ENCODE measurements at places on chromosomes 16 and 17. TPM values are rescaled to one million over a fixed set of nuclear protein-coding genes. Genes with fewer than 3 reads are reported as not detected.

- DNase-seq: no peak
These were observed 7.2 kb downstream of the WFIKKN2 start for GRCh38 chr17:50842506-50843149.

GRCh38 chr17:61452301-61453290 is at the start of gene TBX4:
Gene TBX4, plus strand, starts transcription at chr17:61452422. Its CDS starts 4,069 bp downstream, at chr17:61456491.
- DNase-seq: no peak

DNA sequence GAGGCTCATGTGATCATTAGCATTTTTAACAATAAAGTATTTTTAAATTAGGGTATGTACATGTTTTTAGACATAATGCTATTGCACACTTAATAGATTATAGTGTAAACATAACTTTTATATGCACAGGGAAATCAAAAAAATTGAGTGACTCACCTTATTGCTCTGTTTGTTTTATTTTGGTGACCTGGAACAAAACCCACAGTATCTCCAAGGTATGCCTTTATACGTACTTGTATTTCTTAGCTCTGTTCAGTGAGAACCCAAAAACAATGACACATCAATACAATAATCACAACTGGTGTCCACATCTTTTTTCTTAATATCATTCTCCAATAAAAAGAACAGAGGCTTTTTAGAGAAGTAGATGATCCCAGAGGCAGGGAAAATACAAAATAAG is 112.2 kb downstream of the CYB561 start:
- no peak for DNase-seq

DNA sequence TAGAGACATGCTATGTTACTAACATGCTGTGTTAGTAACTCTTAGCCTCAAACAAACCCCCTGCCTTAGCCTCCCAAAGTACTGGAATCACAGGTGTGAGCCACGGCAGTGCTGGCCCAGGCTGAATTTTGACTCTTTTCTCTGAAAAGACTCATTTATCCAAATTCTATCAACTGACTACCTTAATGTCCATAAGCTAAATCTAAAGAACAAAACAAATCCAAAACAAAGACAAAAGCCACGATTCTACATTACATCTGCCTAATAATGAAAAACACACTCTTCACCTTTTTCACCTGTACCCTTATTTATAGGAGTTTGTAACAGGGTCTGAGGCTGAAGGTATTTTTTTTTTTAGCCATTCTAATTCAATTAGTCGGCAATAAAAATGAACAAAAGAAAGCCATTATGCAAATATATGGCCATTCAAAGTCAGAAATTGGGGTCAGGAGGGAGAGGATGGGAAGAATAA is 432.5 kb downstream of the RBFOX1 start:
- no peak for DNase-seq

DNA sequence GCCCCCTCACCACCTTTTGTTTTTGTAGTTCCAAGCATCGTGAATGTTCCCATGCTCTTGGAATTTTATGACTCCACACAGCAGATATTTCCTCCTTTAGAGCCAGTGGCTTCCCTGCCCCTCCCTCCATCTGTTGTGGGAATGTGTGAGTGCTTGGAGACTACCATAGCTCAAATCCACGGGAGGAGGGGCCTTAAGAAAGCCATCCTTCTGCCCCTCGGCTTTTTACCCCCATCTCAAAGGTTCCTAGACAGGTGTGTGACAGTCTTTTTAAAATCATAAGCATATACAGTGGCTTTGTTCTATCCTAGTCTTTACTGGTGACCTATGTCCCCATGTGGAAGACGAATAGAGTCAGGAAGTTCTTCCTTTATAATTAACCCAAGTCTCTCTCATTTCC is 47.2 kb downstream of the YPEL2 start:
- no peak for DNase-seq

- DNase-seq: no peak
These were observed 699.6 kb downstream of the MAF start for GRCh38 chr16:78900966-78901365.

PPP1R27 gene
- total RNA-seq: not detected

ABCC3 gene
- 0.68 TPM for total RNA-seq

DNA sequence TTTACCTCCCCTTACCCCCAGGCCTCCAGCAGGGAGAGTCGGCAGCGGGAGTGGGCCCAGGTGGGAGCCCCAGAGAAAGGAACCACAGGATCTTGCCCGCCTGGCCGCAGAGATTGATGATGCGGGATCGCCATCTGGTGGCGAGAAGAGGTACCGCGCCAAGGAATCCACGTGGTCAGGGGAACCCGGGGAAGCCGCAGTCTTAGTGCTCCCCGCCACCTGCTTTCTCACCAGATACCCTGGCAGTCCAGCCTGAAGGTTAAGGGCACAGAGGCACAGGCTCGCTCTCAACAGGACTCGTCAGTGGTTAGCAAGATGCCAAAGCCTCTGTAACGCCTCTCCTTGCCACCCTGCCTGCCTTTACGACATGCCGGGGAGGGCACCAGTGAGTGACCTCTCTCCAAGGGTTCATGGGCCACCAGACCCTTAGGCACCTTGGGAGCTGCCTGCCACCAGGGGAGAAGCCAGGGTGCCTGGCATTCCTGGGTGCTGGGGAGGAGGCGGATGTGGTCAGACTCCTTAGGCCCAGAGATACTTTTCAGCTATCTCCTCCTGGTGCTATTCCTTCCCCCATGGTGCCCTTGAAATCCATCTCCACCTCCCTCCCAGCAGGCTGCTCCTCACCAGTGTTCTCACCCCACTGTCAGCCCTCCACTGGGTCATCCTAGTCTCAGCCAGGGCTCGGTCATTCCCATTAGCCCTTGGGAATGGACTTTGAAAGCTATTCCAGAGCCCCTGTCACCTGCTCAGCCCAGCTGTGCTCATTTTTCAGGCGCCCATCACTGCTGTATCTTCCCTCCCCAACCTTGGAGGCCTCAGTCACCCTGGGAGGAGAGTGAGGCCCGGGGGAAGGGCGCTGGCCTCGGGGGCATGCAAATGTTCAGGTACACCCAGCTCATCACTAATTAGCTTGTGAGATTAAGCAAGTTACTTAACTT is 5.5 kb upstream of the RHBDF2 start:
- peak; percentile 93 for DNase-seq

BORCS6 gene
- 9.2 TPM for total RNA-seq

GRCh38 chr16:89958596-89958995 is 10.0 kb downstream of the DEF8 start:
- DNase-seq: peak; percentile 39

ZFP3 gene
- total RNA-seq: 9.6 TPM

- no peak for DNase-seq
These were observed 8.2 kb downstream of the DCAF7 start for GRCh38 chr17:63558441-63558840.

SEPTIN12 gene
- not detected for total RNA-seq

- DNase-seq: no peak
These were observed 154.3 kb downstream of the KATNIP start for GRCh38 chr16:27704252-27704651.

DNA sequence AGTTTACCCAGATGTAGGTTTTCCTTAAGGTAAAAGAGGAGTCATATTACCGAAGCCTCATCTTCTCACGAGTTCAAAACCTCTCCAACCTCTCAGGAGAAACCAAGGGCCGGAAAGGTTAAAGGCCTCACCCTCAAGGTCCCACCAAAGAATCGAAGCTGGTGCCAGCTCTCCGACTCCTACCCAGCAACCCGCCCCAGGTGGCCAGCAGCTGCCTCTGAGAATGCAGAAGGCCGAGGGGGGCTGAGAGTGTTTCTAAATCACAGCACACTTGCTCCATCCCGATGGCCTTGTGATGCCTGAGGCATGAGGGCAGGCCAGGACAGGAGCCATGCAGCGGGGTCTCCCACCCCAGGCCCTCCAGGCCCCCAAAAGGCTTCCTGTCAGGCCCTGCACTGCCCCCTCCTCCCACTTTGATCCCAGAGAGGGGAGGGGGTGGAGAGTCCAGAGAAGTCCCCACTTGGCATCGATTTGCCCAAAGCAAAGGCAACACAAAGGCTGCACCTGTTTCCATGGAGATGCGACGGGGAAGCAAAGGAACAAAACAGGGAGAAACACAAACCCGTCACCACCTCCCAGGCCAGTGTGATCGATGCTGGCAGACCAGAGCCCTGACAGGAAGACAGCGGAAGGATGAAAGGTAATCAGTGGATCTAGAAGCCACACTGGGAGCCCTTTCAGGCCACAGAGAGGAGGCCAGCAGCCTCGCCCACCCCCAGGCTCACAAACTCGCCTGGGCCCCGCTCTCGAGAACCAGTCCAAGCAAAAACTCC is 39.0 kb downstream of the CUEDC1 start:
- no peak for DNase-seq

DNA sequence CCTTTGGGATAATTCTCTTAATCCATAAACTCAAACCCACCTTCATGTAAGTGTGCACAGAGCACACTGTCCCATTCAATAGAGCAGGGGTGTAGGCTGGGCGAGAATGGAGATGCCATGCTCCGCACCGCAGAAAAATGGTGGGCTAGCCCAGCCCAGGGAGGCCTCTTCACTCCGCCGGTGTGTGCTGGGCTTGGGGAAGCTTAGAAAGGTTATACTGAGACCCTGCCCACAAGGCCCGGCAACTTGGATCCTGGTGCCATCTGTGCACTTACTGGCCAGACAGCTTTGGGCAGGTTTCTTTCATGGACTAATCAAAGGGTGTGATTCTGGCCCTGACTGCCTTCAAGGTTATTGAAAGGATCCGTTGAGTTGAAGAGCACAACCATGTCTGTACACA is 3.7 kb upstream of the STAT5A start:
- DNase-seq: no peak

DNA sequence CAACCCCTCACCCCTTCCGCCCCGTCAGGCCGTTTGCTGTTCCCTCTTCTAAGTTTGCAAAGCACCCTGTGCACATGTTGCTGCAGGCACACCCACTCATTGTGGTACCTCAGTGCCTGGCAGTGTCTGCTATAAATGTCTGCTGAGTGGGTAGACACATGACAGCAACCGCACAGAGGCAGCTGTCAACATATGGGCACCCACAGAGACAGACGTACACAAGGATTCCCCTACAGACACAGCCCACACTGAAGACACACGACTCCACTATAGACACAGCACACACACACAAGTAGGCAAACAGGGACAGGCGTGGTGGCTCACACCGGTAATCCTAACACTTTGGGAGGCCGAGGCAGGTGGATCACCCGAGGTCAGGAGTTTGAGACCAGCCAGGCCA is 17.8 kb upstream of the CRK start:
- no peak for DNase-seq

GRCh38 chr17:78105551-78105950 is 23.0 kb downstream of the TMC6 start:
- DNase-seq: no peak

GRCh38 chr16:30443631-30444030 is 2.0 kb downstream of the SEPHS2 start:
- no peak for DNase-seq

DNA sequence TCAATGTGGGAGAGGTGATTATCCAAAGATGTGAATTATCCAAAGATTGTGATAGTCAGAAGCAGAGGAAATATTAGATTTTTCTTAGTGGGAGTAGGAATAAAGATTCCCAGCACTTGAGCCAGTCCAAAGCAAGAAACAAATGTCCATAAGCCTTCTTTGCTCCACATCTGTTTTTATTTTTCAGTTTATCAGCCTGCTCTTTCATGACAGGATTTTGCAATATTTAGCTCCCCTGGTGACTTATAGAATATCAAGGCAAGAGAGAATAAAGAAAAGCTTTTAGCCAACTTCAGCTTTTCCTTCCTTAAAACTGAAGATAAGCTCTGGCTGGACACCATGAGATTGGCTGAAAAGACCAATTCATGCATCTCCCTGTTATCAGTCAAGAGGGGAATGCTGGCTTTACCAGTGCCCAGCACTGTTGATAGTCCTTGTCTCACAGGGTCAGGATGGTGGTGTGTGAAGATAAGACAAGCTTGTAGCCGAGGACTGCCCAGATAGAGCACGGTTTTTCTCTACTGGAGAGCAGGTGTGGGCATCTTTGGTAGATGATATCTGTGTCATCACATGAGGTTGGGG is 706.5 kb downstream of the KCNJ2 start:
- DNase-seq: no peak

GRCh38 chr16:1941162-1942046 is 1.6 kb downstream of the MSRB1 start:
- DNase-seq: peak; percentile 59

DNA sequence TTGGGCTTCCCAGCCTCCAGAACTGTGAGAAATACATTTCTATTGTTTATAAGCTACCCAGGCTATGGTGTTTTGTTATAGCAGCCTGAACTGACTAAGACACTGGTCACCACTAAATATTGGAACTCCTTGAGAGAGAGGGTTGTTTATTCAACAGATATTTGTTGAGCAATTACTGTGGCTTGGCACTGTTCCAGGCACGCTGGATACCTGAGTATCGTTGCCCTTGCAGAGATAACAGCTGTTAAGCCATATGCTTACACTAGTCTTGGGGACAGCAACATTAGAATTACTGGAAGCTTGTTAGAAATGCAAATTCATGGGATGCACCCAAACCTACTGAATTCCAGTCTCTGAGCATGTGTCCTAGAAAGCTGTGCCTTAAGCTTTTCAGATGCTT is 230.7 kb downstream of the HS3ST4 start:
- no peak for DNase-seq

GRCh38 chr17:202501-202951 is 21.1 kb upstream of the DOC2B start:
- DNase-seq: no peak

DNA sequence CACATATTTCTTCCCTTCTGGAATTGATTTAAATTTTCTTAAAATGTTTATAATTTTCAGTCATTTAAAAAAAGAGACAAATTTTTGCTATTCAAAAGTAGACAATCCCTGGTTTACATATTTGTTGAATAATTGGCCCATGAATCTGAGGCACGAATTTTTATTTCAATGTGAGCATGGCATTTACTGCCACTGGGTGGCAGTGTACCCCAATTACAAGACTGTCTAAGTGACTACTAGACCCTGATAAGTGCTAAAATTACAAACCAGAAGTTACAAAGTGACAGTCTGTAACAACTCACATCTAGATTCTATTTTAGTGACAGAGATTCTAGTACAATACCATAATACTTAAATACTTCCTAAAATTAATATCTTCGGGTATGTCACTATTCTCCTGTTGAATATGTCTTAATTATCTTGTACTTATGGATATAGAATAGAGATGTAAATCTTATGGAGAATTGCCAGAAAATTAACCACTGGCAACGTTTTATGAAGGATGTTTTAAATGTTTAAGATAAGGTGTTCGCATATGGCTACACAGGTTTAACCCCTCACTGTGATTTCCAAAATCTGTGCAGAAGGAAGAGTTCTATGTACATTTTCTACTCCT is 235.8 kb downstream of the MAP2K4 start:
- no peak for DNase-seq

- DNase-seq: no peak
These were observed 441.0 kb upstream of the ERCC4 start for GRCh38 chr16:13478991-13479390.

- no peak for DNase-seq
These were observed 2.1 kb upstream of the JPH3 start for GRCh38 chr16:87600246-87600645.

GRCh38 chr17:13541032-13541480 is 60.7 kb downstream of the HS3ST3A1 start:
- no peak for DNase-seq

DNA sequence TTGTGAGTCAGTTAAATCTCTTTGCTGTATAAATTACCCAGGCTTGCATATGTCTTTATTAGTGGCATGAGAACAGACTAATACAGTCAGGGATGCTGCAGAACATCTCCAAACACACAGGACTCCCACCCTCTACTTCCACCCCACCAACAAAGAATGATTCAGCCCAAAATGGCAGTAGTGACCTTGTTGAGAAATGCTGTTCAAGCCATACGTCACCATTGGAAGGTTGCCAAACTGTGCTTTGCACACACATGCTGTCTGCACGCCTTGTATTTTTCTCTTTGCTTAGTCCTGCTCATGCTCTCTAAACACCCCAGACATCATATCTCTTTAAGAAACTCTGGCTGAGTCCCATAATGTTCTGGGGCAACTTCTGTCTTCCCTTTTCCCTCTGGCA is 589.6 kb downstream of the WWOX start:
- no peak for DNase-seq

ADAD2 gene
- not detected for total RNA-seq

WDR90 gene
- 7.7 TPM for total RNA-seq

All from Right ventricle myocardium inferior (tissue), 1 donor.